Fibroblast of skin of right biceps (primary cell): ENCODE measurements at places on chromosomes 1 and 21.
A peak's percentile ranks its signal among the peaks of the same experiment; 100 is the strongest.

- DNase-seq = no peak
Observed at GRCh38 chr1:154192476-154192875, 576 bp upstream of the TPM3 start.

DNA sequence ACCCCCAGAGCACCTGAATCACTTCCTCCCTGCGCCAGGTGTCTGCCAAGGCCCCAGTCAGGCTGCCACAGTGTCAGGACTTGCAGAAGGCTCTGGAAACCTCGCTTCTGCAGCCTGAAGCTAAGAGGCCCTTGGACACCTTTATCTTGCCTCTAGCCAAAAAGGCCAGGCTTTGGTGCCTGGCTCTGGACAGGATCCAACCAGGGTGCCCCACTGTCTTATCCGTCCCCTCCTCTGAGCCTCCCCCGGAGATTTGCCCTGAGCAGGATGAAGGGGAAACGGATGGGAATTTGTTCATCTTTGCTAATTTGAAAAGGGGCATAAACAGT is 12.8 kb upstream of the CLSTN1 start:
- DNase-seq = no peak

- DNase-seq = peak; percentile 64
Observed at GRCh38 chr1:27349784-27350662, 8.2 kb downstream of the SYTL1 start.

DNA sequence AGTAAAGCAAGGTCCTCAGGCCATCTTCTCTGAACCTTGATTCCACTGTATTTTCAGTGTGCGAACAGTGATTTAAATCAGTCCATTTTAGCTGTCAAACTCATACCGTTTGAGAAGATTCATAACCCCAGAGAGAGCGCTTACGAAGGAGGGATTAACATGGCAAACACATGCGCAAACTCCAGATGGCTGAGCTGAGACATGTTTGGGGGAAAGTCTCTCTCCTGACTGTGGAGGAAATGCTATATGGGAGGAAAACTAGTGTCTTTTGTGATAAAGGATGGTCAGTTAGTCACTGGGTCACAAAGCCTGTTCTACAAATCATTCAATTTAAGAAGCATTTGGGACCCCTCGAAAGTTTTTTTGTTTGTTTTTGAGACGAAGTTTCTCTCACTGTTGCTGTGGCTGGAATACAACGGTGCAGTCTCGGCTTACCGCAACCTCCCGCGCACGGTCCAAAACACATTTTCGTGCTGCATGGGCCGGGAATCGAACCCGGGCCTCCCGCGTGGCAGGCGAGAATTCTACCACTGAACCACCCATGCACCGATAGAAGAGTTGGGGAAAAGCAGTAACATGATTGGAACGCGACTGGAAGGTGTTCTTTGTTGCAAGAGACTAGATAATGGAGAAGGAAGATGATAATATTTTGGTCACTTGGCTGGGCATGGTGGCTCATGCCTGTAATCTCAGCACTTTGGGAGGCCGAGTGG is 58.4 kb upstream of the CXADR start:
- DNase-seq = peak; percentile 95

DNA sequence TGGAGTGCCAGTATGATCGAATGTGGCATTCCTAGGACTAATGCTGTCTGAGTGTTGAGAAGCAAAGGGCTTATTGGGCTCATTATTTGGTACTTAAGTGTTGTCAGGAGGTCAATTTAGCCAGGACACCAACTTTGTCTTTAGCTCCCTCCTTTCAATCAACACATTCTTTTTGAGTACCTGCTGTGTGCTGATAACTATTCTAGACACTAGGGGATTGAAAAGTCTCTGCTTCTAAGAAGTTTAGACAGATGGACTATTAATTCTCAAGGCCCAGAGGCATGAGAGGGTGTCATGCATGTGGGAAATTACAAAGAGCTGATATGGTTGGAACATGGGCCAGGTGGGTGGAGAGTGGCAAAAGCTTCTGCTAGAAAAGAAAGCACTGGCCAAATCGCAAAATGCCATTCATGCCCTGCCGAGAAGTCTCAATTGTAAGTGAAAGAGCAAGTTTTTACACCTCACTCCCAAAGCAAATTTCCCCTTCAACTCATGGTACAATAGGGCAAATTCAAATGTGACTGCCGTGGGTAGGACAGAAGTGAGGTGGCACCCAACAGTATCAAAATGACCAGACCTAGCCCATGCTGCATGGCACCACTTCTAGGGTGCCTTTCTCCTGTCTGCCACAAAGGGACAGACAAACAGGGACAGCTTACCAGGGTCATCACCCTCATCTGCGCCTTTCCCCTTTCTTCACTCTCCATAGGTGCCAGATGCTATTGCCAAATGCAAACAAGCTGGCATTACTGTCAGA is 53.6 kb upstream of the LAX1 start:
- no peak for DNase-seq

- peak; percentile 62 for DNase-seq
Observed at GRCh38 chr1:211603191-211603701, 24.3 kb upstream of the SLC30A1 start.

- no peak for DNase-seq
Observed at GRCh38 chr1:89433421-89433820, 69.6 kb downstream of the GBP6 start.

- peak; percentile 49 for DNase-seq
Observed at GRCh38 chr1:201877877-201878401, 10.8 kb upstream of the SHISA4 start.

GRCh38 chr1:116826818-116827606 is 72.8 kb downstream of the CD2 start:
- peak; percentile 48 for DNase-seq

DNA sequence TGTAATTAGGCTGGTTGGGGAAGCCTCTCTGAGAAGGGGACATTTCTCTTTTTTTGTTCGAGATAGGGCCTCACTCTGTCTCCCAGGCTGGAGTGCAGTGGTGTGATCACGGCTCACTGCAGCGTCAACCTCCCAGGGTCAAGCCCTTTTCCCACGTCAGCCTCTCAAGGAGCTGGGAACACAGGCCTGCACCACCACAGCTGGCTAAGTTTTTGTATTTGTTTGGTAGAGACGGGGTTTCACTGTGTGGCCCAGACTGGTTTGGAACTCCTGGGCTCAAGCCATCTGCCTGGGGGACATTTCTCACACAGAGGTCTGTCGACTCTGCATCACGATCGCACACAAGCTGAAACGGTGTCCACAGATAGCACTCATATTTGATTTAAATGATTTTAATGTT is 39.7 kb downstream of the HUNK start:
- no peak for DNase-seq

GRCh38 chr1:72439036-72439435 is 156.7 kb upstream of the NEGR1 start:
- DNase-seq = peak; percentile 49

DNA sequence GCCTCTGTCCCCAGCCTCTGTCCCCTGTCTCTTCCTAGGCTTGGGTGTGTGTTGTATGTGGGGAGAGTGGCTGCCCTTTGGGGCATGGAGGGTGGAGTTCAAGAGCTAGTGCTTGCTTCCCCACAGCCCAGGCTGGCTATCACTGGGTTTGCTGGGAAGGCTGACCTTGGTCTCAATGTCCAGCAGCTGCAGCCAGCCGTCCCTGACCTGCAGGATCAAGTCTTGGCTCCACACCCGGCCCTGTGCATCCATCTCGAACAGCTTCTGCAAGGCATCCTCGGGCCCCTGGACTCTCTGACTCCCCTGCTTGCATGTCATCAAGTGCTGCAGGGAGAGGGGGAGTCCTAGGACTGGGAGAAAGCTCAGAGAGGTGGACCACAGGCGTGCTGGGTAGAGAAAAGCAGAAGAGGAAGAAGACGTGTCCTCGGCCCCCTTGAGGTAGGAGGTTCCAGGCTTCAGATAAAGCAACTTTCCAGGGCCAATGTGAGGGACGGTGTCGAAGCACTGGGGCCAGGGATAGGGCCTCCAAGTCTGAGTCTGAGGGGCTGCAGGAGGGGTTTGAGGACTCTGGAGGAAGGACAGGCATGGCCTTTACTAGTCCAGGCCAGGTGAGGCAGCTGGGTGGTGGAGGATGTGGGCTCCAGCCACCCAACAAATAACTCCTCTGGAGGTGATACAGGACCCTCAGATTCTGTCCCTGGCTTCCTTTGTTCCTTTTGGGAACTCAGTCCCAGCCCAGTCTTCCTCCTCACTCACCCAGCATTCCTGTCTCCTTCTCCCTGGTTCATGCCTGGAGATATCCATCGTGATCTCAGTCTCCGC is 4.0 kb downstream of the EPS8L3 start:
- no peak for DNase-seq

- no peak for DNase-seq
Observed at GRCh38 chr1:55190109-55190508, 25.1 kb downstream of the USP24 start.

DNA sequence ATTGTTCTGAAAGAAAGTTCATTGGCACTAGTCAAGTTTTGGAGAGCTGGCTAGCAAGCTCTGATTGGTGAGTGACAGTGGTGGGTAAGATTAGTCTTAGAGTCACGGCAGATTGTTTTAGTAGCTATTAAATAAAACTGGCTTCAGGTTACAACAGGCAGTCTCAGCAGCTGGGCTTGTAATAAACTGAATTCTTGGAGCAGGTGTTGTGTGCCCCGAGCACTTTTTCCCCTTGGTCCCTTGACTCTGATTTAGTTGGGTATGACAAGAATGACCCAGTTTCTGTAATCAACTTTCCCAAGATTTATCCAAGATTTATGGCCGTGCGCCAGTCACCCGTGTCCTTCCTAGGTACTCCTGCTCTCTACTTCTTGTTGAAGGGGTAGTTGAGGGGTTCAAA is 40.2 kb downstream of the TBCE start:
- DNase-seq = no peak

DNA sequence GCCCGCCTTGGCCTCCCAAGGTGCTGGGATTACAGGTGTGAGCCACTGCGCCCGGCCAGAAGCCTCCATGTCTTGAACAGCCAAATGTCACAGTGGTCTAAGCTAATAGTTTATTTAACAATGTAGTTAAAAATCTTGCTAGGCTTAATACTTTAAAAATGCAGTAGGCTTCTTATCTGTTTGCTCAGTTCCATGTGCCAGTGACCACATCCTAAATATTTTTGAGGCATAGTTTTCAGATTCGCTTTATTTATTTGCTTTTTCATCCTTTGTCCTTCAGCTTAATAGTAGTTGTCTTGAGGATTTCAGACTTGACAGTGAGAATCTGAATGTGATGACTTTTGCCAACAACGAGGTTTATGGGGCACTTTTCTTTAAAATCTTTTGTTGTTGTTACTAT is 59.9 kb upstream of the PRRX1 start:
- DNase-seq = no peak

- DNase-seq = peak; percentile 4
Observed at GRCh38 chr1:101410048-101410878, 173.4 kb downstream of the S1PR1 start.

- DNase-seq = peak; percentile 67
Observed at GRCh38 chr1:24919791-24920532, 10.1 kb downstream of the RUNX3 start.

- DNase-seq = no peak
Observed at GRCh38 chr1:53627031-53627430, 111.9 kb downstream of the GLIS1 start.

DNA sequence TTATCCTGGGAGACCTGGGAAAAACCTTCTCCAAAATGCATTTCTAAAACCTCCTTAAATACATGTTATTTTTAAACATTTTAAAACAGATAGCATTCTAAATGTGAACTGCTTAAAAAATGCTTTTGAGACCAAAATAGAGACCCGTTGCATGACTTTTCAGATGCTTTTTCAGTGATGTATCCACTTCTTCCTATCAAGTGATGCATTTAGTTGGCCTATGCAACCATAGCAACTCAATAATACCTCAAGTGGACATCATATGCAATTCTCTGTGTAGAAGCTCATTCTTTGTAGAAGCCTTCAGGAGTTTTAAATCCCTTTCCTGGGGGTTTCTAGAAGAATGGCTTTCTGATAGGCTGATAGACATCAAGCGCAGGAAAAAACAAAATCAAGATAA is 94.5 kb upstream of the RAVER2 start:
- DNase-seq = peak; percentile 19

DNA sequence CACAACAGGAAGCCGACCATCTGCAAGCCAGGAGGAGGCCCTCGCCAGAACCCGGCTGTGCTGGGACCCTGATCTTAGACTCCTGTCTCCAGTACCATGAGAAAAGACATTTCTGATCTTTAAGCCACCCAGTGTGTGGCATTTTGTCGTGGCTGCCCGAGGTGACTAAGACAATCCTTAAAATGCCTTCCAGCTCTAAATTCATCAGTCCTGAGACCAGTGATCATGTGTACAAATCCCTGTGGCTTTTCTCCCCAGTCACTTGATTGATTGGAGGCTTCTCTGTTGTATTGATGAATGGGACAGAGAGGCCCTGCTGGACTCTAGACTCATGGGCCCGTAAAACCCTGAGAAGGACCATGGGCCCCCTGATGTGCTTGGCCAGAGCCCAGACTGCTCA is 36.1 kb downstream of the B3GALT5 start:
- DNase-seq = no peak

DNA sequence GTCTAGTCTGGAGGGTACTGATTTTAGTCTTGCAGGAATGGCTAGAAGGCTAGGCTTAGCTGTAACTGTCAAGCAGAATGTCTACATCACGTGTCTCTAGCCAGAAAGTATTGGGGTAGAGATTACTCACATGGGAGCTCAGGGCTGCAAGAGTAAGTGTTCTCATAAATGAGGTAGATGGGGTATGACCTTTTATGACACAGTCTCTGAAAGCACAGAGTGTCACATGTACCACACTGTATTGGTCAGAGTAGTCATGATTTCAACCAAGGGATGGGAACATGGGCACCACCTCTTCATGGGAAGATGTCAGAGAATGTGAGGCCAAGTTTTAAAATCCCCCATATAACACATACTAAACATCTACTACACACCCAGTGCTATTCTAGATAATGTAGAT is 2.9 kb downstream of the FYB2 start:
- no peak for DNase-seq

GRCh38 chr1:247077213-247077612 is 1.4 kb downstream of the ZNF670 start:
- peak; percentile 37 for DNase-seq

DNA sequence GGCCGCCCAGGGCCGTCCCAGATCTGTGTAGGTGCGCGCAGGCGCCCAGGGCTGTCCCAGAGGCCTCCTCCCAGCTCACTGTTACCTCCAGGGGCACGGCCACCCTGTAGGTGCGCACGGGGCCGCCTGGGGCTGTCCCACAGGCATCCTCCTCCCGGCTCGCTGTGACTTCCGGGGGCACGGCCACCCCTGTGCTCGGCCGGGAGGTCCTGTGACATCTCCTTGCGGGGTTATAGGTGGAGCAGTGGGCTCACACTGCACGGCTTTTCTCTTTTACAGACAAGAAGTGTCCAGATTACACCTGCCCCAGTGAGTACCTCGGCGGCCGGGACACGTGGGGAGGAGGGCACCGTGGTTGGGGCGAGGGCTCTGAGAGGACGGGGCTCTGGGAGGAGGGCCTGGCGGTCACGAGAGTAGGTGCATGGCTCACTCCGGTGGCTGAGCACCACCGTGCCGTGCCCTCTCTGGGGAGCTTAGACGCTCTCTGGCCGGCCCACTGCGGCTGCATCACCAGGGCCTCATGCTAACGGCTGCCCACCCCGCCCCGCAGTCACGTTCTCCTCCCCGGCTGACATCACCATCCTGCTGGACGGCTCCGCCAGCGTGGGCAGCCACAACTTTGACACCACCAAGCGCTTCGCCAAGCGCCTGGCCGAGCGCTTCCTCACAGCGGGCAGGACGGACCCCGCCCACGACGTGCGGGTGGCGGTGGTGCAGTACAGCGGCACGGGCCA is 21.4 kb downstream of the COL6A1 start:
- DNase-seq = no peak

GRCh38 chr21:26072666-26073615 is 97.6 kb downstream of the APP start:
- DNase-seq = peak; percentile 77

GRCh38 chr1:161879261-161879660 is 113.1 kb downstream of the ATF6 start:
- DNase-seq = no peak

GRCh38 chr1:46173361-46173856 is 1.5 kb upstream of the TSPAN1 start:
- peak; percentile 63 for DNase-seq
